ENCODE measurements at places on chromosomes 2 and 18.

GRCh38 chr18:34591920-34592444, 118.1 kb upstream of the DTNA start:
- DNase-seq, result no peak

DNA sequence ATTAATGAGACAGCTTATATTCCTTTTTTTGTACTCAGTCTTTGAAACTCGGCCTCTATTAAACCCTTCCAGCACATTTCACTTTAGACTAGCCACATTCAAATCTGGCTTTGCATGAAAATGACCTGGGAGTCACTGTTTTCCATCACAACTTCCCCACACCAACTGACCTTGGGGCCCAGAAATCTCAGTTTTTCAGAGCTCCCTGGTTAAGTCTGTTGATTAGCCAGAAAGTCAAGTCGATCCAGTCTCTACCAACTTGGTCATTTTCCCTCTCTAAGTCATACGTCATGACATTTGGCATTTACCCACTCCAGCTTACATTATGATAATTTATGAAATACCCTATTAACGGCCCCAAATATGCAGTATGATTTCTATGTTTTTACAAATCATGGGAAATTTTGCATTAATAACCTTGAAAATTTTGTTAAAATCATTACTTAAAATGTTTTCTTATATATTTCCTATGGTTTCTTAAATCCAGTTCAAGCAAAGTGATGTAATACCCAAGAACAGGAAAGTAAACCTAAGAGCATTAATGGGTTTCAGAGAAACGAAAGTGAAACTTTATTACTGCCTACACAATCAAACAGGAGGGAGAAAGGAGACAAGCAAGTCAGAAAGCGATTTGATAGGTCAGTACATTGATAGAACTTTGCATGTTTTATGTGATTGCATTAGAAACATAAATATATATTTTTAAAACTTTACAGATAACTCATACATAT, 77.1 kb downstream of the SPATS2L start:
- no peak for DNase-seq

- no peak for DNase-seq
Measured at GRCh38 chr2:172095905-172096625, 6.6 kb downstream of the DLX2 start.

GRCh38 chr18:39425172-39425850, 1859.7 kb upstream of the CELF4 start:
- DNase-seq, result no peak

DNA sequence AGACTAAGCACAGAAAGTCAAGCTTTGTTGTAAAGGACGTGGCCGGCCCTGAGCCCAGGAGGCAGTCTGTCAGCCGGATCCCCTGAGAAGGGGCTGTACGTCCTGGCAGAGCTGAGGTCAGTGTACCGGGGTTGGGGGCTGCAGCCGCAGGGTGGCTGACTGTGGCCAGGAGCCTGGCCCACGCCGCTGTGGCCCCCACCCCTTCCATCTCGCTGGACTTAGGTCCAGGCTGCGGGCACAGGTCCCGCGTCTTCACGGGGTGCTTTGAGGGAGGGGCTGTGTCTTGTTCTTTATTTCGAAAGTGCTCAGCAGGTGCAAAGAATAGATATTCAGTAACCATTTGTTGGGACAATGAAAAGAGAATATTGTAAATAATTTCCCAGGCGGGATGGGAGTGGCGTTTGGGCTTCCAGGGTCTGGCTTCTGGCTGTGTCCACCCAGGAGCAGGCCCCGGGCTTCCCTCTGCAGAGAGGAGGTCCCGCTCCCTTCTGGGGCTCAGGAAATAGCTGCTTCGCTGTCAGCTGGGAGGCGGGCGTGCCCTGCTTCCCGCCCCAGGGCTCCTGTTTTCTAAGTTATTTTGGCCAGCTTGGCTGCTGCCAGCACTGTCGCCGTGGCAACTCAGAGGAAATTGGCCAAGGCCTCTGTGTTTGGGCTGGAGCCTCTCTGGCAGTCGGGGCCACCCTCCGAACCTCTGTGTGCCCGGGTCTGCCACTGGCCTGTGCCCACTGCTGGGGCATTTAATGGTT, 7.4 kb downstream of the NFATC1 start:
- peak; percentile 64 for DNase-seq

DNA sequence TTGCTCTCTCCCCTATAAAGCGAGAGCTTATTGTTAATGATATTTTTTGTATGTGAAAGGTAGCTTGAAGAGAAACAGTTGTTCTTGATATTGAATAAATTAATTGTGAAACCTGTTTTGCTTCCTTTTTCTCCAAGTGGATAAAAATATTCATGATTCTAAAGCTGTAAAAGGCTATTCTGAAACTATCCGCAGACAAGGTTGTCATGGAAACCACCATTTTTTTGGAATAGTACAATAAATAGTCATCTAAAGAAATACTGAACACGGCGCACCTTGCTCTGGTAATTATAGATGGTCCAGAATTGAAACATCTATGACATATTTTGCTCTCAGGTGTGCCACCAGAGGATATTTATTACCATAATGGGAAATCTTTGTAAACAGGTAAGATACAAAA, 1103.0 kb upstream of the SLC39A10 start:
- no peak for DNase-seq

DNA sequence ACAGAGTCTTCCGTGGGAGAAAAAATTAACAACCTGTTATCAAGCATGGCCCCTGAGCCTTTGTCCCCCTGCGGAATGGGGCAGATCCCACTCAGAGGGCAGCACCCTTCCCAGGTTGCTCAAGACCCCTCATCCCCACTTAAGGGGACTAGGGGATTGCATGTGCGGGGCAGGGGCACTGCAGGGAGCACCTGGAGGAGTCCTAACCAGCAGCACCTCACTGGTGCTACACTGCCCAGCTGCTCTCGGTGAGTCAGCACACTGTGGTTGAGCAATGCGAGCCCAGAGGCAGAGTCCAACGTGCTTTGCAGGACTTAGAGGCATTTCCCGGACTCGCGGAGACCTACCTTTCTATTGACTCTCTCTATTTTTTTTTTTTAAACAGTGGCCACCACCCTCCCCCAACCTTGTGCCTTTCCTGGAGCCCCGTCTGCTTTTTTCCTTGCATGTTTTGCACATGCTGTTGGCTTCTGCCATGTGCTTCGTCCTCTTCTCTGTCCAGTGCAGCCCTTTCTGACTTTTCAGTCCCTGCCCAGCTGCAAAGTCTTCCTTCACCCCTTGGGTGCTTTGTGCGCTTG, 74.0 kb downstream of the IL1R2 start:
- no peak for DNase-seq

GRCh38 chr18:54052732-54053429, 171.6 kb downstream of the MBD2 start:
- DNase-seq, result no peak

Data from uterus (tissue), 4 donors.